ENCODE measurements at places on chromosomes 7 and 10.

DNA sequence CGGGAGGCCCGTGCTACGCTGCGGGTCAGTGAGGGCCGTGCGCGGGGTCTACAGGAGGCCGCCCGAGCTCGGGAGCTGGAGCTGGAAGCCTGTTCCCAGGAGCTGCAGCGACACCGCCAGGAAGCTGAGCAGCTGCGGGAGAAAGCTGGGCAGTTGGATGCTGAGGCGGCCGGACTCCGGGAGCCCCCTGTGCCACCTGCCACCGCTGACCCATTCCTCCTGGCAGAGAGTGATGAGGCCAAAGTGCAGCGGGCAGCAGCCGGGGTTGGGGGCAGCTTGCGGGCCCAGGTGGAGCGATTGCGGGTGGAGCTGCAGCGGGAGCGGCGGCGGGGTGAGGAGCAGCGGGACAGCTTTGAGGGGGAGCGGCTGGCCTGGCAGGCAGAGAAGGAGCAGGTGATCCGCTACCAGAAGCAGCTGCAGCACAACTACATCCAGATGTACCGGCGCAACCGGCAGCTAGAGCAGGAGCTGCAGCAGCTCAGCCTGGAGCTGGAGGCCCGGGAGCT lies 7.0 kb downstream of the LZTS2 start:
- no peak for DNase-seq

DNA sequence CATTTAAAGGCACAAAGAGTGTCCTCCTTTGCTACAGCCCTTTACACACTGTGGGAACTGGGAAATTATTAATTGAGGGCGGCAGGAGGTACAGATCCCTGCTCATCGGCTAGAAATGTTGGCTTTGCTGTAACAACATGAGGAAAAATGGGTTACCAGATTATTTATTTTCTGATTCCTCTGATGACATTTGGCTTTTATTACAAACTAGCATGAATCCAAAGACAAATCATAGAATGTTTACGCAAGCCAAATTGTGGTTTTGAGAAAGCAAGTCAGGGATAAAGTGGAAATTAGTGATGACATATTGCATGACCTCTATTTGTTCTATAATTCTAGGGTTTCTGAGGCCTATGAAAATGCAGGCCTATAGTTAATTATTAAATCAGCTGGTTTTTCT lies 126.1 kb upstream of the TMEM196 start:
- peak; percentile 38 for DNase-seq

- no peak for DNase-seq
Measured at GRCh38 chr10:94213001-94213530, 149.7 kb downstream of the NOC3L start.

DNA sequence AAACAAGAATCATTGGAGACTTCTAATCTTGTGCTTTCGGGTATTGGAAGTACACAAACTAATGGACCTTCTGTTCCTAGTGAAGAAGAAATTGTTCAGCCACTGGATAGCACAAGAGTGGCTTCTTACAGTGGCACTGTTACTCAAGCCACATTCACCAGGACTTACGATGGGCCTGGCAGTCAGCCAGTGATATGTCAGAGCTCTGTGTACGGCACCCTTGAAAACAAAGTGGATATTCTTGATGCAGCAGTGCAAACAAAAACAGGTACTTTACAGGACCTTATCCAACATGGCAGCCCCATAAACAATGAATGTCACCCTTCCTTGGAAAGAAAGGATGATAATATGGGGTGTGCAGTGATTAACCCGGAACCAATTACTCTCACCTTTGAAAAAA lies 61.6 kb downstream of the TASOR2 start:
- DNase-seq: no peak

DNA sequence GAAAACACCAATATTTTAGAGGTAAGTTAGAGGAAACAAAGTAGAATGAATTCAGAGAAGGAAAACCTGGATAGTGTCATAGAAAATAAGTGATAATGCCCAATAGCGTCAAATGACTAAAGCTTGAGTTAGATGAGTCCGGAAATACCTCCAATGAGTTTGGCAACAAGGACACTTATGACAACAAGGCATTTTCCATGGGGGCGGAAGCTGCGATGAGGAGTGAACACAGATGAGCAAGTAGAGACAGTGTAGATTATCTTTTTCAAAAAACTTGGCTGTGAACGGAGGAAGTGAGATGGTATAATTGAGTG lies 383 bp upstream of the R3HCC1L start:
- peak; percentile 56 for DNase-seq

DNA sequence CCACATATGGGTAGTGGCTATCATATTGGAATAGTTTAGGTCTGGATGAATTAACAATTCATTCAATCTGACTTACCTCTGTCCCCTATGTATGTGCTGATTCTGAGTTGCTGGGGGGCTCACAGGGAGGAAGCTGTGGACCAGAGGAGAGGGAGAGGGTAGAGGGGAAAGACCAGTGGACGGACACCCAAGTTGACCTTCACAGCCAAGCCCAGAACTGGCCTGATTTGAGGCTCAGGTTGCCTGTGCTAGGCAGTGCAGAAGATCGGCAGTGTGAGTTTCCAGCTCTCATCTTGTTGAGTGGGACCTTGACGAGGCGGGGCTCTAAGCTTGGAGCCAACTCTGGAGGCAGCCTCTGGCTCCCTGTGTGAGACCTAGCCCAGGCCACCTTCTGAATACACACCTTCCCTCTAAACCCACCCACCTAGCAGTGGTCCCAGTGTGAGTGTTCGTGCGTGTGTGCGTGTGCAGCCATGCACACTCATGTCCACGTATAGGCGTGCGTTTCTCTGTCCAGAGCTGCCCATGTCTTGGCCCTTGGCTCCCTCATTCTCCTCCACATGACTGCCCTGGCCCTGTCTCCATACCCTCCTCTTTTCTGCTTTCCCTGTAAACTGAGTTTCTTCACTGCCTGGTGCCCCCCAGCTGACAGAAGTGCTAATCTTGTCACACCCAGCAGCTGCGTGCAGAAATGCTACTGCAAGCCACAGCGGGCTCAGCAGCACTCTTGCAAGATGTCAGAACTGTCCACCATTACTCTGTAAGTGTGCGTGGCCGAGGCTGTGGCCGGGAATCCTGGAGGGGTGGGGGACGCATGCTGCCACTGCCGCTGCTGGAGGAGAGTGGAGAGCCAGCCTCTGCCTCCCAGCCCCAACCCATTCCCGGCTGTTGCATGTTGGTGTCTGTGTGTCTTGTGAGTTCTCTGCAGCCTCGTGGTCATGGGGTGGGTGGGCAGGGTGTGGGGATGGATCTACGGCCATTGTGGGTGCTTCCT lies 47.6 kb downstream of the ADCYAP1R1 start:
- DNase-seq: no peak

- DNase-seq: no peak
Measured at GRCh38 chr10:97277551-97277950, 14.9 kb downstream of the ARHGAP19 start.

DNA sequence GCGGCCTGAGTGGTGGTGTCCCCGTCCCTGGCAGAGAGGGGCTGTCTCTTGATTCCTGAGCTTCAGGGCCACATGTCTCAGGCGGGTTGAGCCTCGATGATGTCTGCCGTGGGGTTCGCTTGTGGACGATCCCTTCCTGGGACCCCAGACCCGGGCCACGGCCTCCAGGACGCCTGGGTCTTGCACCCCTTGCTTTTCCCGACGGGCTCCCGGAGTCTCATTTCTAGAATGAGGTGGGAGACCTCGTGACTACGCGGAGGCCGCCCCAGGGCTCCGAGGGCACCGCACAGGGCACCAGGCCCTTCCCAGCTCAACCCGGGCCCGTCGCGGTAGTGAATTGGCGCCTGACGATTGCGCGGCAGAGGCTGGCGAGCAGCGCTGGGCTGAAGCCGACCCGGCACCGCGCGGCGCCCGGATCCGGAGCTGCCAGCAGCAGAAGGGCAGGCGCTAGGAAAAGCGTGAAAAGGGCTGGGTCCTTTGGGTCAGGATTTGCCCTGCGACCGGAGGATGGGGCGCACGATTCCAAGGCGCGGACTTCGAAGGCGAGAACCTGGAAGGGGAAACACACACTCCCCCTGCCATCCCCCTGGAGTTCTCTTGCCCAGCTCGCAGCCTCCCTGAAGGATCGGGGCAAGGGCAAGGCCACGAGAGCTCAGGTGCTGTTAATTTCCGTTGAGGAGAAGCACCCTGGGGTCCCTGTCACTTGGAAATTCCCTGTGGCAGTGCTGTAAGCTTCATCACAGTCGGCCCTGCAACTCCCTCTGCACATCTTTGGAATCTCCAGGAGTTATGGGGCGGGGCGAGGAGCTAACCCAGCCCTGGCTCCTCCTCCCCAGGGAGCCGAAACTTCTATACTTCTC lies 15.5 kb downstream of the TLX1 start:
- DNase-seq: no peak

GRCh38 chr7:104923010-104923421 lies 91.0 kb upstream of the KMT2E start:
- peak; percentile 90 for DNase-seq

GRCh38 chr7:87331687-87332252 lies 13.7 kb upstream of the CROT start:
- DNase-seq: no peak

DNA sequence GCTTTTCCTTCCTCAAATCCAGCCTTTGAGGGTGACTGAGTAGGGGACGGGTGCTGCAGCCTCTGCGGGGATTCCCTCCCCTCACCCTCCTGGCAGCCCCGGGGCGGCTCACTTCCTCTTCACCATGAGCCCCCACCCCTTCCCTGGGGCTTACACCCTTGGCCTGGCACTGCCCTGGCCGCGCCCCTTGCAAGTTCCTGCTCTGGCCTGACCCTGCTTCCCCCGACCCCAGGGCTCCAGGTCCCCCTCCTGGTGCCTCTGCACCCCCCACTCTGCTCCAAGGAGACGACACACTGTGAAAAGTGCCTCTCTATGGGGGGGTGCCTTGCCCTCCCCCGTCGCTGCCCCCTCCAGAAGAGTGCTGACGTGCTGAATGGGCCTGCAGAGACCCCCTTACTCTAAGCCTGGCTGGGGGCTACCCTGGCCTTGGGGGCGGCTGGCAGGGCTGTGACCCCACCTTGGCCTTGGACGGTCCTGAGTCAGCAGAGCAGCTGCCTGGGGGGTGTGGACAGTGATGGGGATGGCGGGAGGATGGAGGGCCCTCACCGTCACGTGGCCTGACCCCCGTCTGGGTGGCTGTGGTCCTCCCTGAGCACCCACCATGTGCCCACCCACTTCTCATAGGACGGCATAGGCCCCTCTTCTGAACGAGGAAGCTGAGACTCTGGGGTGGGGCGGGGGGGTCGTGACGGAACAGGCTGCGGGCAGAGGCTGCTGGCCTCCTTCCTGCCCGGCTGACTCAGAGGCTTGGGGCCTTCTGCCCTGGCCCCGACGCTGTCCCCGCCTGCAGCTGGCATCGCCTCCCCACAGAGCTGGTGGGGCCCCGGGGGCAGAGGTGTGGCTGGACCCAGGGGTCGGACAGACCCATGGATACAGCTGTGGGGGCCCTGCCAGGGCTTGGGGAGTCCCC lies 9.8 kb downstream of the LFNG start:
- DNase-seq: peak; percentile 93

- DNase-seq: no peak
Measured at GRCh38 chr10:132593389-132593788, 55.8 kb downstream of the INPP5A start.

DNA sequence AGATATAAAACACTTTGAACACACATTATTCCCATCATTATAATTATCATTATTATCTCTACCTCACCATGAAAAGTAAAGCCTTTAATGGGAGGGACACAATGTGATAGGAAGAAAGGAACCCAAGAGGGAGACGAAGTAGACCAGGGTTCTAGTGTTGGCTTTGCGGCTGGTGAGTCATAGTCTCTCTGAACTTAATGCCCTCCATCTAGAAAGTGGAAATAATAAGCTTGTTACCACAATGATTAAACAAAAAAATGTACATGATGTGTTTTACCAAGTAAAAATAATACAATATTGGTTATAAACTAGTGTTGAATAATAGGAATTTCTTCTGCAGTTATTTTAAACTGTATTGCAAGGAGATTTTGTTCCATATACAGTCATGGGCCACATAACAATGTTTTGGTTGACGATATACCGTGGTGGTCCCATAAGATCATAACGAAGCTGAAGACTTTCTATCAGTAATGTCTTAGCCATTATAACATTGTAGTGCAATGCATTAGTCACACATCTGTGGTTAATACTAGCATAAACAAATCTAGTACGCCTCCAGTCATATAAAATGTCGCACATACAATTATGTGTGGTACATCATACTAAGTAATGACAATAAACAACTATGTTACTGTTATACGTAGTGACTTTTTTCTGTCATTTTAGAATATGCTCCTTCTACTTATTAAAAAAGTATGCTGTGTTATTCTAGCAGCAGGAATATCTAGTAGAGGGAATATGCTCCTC lies 450.6 kb upstream of the SORCS1 start:
- DNase-seq: peak; percentile 63

GRCh38 chr10:113382691-113383090 lies 170.2 kb upstream of the HABP2 start:
- no peak for DNase-seq

GRCh38 chr10:16314259-16314658 lies 122.6 kb upstream of the PTER start:
- no peak for DNase-seq

DNA sequence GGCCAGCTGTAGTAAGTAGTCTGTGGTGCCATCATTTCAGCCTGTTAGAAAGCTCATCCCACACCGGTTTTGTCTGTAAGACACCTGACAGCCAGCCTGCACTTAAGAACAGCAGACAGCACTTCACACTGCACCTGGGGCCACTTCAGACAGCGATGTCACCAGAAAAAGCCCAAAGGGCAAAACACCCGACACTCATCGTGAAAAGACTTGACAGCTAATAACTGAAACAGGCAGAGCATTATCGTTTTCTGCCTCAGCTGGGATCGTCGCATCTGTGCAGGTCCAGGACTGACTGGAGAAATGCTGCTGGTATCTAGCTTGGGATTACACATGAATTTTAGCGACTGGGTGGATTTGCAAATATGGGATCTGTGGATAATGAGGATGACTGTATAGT lies 16.8 kb upstream of the LAT2 start:
- no peak for DNase-seq

DNA sequence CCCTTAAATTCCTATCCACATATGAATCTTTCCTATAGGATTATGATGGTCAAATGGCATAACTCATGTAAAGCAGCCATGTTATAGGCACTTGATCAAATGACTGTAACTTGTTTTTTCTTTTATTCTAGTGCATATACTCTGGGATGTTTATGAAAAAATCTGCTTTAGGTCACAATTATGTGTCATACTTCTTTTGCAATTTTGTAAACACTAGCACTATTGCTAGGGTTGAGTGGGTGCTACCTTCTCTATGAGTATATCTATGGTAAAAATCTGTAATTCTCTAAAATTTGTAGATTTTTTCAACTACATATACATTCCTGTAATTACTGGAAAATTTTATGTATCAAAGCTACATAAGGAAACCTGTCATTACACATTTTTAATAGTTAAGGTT lies 50.0 kb downstream of the HGF start:
- DNase-seq: no peak

GRCh38 chr7:89623018-89623672 lies 531.1 kb upstream of the STEAP1 start:
- DNase-seq: no peak

GRCh38 chr10:97724341-97724941 lies 10.9 kb downstream of the MARVELD1 start:
- DNase-seq: no peak

DNA sequence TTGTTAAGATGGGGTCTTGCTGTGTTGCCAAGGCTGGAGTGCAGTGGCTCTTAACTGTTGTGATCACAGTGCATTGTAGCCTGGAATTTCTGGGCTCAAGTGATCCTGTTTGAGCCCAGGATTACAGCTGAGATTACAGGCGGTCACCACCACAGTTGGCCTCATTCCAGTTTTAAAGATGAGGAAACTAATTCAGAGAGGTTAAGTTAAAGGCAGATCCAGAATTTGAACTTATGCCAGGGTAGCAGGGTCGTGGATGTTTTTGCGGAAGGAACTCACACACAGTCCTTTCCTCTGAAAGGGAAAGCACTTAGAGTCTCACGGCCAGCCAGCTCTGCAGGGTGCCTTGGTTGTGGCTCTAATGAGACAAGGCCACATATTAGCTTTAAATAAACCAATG lies 84.7 kb downstream of the MMRN2 start:
- DNase-seq: peak; percentile 11
